T-helper 17 cell (primary cell): ENCODE measurements at places on chromosomes 6 and 20.

- no peak for DNase-seq
Measured at GRCh38 chr6:35547676-35548075, 35.0 kb upstream of the TULP1 start.

DNA sequence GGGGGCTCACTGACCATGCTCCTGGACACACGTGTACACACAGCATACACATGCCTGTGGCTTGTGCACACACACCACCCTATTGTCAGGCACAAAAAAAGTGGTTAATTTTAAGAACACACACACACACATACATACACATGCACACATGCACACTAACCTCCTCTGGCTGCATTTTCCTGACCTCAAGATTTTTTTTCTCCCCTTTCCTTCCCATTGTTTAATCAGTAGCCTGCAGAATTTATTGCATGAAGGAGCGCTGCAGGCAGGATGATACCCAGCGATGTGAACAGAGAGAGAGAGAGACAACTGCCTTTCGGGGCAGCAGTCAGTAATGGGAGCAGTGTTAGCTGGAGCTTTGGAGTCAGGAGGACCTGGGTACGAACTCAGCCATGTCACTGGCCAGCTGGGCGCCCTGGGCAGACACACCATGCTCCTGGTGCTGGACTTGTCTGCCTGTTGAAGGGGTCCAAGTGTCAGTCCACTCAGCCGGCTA, 990 bp upstream of the TRAF3IP2 start:
- no peak for DNase-seq

DNA sequence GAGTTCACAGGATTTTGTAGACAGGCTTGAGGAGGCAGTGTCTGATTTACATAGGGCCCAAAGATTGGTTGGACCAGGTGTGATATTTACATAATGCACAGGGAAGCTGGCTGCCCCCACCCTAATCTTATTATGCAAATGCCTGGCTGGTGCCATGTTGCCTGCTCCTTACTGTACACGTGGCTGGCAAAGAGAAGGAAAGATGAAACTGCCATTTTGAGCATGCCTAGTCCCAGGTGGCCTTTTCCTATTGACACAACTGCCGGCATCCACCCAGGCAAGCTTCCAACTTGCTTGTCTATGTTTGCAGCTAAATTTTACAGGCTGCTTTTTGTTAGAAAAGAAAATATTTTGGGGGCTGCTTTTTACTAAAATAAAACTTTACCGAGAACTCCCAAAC, 174.6 kb downstream of the LMBRD1 start:
- no peak for DNase-seq

- no peak for DNase-seq
Measured at GRCh38 chr6:13282393-13283069, 45.8 kb downstream of the TBC1D7 start.

DNA sequence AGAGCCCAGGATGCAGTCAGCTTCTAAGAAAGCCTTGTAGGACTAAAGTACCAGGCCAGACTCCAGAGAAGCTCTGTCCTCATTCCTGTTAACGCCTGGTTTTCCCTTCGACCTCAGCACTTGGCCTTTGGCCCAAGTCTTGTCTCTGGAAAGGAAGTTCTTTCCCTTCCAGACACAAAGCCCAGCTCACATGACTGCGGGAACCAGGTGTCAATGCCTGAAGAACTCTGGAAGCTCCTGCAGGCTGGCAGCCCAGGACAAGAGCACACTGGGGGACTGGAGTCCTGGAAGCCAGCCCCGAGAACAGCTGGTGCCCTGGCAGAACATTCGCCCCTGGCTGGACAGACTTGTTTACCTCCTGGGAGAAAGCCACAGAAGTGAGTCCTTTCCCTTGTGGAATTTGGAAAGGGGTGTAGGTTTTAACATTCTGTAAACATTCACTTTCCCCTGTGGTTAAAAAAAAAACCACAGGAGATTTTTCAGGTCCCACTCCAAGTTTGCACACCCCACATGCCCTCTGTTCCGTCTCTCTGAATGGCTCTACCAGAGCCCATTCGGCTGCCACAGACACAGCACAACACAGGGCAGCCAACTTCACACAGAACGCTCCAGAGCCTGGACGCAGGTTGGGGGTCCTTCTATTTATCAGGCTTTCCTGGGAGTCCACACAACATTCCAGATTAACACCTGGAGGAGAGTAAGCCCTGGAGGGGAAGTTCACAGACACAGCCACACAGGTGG, 18.1 kb downstream of the ACSS1 start:
- DNase-seq, result no peak

DNA sequence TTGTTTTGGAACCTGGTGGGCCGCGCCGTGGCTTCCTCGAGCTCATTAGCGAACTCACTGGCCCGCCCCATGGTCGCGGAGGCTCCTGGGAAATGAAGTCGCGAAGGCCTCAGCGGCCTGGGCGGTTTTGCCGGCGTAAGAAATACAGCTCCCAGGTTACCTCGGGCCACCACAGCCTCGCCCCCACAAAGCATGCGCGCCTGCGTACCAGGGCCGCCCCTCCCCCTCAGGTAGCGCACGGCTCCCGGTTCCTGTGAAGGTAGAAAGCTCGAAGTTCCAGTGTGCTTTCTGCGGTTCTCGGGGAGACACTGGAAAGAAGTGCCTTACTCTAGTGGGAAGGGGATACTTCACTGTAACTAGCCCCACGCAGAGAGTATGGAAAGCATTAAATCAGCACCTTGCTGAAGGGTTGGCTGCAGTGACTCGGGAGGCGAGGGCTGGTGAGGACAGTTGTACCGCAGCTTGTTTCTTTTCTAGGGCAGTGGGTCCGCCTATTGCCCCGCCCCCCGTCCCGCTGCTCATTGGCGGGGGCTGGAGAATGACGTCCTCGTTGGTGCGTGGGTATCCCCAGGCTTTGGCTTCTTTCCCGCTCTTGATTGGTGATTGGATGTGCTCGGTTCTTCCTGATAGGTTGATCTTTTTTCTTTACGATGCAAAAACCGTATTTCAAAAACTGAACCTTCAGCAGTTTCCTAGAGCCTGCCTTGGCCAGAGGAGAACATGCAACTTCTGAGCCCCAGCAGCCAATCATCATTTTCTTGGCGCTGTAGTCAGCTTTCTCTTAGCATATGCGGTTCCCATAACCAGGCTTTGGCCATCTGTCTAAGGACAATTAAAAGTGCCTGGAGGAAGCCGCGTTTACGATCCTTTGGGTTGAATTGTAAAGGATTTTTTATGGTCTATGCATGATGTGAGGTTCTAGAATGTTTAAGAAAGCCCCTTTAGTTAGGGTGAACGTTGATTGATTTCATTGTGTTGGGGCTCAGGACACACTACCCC, at the start of gene CDK19:
Gene CDK19 (minus strand): TSS at position 59 of the 999 bp plus-strand sequence. CDS start 333 bp downstream, outside the sequence.
- DNase-seq, result peak; percentile 98

GRCh38 chr6:170004585-170005210, 253.3 kb downstream of the ERMARD start:
- DNase-seq, result no peak

GRCh38 chr6:40556881-40557280, 30.3 kb downstream of the LRFN2 start:
- DNase-seq, result no peak
